ENCODE measurements at places on chromosomes 4 and X.

DNA sequence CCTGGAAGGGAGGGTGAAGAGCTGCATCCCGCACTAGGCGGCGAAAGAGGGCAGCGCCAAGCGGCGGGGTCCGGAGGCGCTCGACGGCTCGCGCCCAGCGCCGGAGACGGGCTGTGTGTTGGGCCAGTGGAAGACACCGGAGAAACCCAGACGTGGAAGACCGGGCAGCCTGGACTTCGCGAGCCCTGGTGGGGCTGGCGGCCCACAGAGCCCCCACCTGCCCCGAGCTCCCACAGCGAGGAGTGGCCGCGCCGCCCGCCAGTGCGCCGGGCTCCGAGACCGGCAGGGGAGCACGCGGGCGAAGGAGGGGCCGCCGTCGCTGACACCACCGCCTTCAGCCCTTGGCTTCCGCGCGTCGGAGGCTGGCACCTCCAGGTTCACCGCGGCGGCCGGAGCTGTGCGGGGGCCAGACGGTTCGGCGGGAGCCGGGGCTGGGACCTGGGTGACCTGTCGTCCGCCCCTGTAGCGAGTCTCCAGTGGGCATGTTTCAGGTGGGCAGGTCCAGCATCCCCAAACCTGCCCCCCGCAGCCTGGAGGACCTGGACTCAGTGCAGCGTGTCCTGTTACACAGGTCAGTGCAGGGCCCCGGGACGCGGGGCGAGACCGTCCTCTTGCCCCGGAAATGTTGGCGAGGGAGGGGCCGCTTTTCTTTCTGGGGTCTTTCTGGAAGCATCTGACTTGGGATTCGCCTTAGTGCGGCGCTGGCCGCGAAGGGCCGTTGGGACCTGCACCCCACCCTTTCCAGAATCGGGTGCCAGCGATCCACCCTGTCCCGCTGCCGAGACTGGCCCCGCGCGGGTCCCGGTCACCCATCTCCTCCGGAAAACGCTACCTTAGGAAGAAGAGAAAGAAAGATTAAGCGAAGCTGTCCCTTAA, 9.6 kb upstream of the INTU start:
- DNase-seq: no peak

- DNase-seq: no peak
Observed at GRCh38 chr4:58368221-58368620, 1258.0 kb upstream of the IGFBP7 start.

DNA sequence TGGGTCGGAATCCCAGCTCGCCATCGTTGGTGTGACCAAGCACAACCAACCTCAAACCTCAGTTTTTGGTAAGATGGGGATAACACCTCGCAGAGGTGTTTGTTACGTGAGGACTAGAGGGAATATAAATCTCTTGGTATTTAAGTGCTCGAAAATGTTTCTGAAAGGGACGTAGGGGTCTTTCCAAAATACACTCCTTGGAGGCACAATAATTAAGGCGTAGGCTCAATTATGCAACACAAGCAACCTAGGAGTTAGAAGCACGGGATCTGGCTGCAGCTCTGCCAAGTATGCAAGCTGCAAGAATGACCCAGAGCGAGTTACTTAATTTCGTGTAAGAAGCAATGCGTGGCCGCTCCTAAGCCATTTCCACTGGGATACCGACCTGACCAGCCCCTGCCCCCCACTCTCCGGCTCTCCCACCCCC, 552 bp downstream of the ADH5 start:
- no peak for DNase-seq

DNA sequence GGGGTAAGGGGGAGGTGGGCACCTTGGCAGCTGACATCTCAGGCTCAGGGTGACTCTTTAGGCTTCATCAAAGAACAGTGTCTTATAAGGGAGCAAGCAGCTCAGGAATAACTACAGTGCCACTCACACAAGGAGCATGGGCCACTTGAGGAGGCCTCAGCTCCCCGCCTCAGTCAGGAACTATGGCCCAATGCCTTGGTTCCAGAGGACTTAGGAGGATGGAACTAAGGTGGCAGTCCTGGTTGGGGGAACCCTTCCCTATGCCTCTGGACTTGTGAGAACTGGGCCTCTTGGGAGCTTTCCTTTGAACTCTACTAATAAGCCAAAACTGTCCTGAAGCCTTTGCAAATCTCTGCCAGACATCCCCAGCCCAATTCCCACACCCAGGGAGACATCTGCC, 160.6 kb downstream of the EFNB1 start:
- DNase-seq: no peak

DNA sequence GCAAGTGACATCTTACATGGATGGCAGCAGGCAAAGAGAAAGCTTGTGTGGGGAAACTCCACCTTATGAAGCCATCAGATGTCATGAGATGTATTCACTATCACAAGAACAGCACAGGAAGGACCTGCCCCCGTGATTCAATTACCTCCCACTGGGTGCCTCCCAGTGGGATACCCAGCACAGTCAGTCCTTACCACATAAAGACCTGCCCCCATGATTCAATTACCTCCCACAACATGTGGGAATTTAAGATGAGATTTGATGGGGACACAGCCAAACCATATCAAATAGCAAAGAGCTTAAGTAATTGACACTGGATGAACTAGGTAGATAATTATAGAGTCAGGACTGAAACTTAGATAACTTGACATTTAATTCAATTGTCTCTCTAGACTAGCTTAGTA, 85.6 kb downstream of the SLIT2 start:
- no peak for DNase-seq

All from KG1 (cell line).